ENCODE measurements at places on chromosomes 5 and 9.

DNA sequence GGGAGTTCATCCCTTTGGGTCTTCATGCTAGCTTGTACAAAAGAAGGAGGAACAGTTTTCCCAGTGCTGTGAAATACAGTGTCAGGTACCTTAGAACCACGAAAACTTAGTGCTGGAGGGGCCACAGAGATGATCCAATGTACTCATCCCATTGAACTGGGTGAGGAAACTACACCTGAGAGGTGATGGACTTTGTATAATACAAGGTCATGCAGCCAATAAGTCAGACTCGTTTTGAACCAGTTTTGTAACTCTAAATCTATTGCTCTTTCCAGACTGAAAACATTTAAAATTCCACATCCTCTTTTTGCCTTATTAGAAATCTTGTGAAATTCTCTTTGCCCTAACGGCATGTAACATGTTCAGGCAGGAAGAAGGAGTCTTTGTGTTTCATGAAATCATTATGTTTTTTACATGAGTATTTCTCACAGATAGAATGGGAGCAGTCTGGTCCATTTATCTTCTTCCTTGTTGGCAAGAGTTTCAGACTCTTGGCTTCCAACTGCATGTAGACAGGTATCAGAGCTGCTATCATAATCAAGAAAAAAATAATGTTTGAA lies 146.8 kb upstream of the FBXL7 start:
- DNase-seq, result no peak

DNA sequence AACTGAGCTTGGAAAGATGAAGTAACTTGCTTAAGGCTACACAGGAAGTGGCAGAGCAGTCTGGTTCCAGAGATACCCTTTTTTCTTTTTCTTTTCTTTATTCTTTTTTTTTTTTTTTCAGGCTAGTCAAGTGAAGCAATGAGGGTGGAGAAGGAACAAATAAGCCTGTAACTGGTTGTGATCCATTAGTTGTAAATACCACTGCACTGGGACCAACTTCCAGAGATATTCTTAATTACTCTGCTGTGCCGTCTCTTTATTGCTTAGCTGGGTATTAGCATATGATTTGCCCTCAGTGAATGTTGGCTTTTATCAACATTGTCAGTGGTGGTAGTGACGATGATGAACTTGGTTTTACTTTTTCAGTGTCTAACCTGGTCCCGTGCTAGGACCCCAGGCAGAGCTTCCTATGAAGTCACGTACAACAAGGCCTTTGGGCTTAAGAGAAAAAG lies 26.7 kb downstream of the LNPEP start:
- no peak for DNase-seq

GRCh38 chr5:173853370-173854131 lies 34.6 kb upstream of the CPEB4 start:
- no peak for DNase-seq

DNA sequence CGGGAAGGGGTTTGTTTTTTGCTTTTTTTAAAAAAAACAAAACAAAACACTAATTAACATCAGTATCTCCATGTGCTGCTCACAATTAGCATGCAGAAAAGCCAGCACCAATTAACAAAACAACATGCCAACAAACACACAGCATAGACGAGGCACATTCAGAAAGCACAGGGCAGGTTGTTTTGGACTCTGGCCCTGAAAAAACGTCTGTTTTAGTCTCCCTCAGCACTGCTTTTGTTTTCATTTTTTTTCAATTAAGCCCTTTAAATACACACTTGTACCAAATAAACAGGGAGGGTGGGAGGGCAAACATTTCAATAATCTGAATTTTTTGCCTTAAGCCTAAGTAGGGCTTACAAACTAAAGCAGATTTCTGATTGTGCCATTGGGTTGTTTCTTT lies 309.6 kb downstream of the DTWD2 start:
- DNase-seq, result no peak

DNA sequence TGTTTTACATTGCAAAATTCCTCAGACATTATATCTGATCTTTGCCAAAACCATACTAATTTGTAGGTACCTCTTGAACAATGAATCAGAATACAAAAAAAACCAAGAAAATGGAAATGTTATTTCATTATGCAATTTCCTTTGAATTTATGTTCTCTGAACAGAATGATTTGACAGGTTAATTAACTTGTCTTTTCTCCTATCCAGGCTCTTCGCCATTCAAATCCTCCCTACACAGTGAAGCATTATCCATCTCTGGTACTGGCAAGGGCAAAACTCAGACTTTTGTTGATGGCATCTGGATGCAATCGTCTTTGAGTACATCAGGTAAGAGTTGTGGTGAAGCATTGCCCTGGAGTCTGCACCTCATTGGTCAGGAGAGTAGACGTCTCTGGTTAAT lies 655.7 kb upstream of the ITGA1 start:
- no peak for DNase-seq

DNA sequence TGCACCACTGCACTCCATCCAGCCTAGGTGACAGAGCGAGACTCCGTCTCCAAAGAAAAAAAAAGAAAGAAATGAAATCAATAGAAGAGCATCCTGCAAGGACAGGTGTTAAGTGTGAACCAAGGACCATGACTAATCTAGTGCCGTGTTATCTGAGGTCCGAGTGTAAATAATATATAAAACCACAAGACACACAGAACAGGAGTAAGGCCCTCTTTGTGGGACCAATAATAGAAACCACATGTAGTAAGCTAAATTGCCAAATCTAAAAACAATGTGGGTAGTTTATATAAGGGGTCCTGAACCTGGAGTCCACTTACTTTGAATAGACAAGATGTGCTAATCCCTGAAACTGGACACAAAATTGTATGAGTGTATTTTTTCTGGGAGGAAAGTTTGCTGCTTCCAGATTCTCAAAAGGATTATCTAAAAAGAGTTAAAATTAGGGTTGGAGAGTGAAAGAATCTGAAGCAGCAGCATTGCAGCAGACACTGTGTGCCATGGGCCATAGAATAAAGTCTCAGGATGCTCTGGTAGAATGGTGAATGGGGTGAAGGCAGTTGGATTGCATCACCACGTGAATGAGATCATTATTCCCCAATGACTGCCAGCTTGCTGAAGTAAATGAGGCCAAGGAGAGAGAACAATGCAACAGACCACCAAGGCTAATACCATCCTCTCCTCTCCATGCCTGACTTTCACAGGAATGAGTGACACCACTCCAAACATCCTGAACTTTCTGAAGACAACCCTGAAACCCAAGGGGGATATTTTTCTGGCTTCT lies 222.7 kb downstream of the DCP2 start:
- no peak for DNase-seq

DNA sequence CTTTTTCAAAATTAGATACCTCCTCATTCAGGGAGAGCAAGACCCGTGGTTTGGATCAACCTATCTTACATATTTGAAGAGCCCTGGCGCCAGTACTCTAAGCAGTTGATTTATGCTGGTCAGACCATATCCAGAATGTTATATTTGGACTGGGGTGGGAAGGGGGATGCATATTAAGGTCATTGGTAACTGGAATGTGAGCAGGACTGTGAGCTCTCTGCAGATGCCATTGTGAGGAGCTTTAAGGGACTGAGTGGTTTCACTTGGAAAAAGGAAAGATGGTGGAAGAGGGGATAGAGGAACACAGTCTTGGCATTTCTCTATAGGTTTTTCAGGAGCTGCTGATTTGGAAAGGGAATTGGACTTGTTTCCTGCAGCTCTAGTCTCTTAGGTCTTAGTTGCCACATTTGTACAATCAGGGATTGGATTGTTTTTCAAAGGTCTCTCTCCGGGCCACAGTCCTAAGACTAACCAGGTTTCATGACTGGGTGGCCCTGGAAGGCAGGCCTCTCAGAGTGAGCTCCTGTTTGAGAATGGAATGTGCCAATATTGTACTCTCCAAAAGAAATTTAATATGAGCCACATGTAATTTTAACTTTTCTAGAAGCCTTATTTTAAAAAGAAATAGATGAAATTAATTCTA lies 25.8 kb upstream of the F2R start:
- no peak for DNase-seq

- DNase-seq, result no peak
These were observed 2.8 kb upstream of the OR2V1 start for GRCh38 chr5:181133610-181134231.

- no peak for DNase-seq
These were observed 38.1 kb downstream of the LIFR start for GRCh38 chr5:38518341-38518740.

DNA sequence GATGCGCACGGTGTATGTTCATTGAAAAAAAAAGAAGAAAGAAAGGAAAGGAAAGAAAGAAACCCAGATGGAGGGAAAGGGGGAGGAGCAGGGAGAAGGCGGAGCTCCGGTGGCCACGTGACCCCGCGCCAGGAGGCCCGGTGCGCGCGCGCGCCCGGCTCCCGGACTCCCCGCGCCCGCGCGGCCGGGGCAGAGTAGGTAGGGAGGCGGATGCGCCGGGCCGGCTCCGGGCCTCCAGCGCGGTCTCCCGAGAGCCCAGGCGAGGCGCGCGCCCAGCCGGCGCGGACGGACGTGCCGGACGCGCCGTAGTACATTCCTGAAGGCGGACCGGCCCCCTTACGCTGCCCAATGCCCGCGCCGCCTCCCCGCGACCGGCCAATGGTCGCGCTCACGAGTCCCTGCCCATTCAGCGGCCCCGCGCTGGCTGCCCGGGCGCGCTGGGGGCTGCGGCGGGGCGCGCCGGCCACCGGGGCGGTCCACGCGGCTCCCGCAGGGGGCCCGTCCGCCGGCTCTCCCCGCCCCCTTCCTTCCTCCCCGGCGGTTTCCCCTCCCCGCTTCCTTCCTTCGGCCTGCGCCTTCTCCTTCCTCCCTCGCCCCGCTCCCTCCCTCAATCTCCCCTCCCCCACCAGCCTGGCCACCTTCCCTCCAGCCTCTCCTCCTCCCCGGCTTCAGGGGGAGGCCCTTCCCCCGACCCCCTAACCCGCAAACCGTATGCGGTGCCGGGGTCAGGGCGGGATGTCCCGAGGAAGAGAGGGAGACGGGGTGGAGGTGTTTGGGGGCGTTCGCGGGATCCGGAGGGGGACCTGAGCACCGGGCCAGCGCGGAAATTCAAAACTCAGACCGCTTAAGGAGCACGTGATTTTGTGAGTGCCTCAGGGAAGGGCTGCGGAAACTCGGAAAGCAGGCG lies 5.8 kb downstream of the PTCH1 start:
- DNase-seq, result peak; percentile 79

All from stimulated activated CD8-positive, alpha-beta memory T cell treated with anti-CD3 and anti-CD28 coated beads, Interleukin-7, amount 100 ng/mL, for 48 hours (primary cell).